ENCODE measurements at places on chromosomes 1 and 21.

- peak; percentile 80 for DNase-seq
Observed at GRCh38 chr1:44594871-44595735, 79.2 kb downstream of the TMEM53 start.

DNA sequence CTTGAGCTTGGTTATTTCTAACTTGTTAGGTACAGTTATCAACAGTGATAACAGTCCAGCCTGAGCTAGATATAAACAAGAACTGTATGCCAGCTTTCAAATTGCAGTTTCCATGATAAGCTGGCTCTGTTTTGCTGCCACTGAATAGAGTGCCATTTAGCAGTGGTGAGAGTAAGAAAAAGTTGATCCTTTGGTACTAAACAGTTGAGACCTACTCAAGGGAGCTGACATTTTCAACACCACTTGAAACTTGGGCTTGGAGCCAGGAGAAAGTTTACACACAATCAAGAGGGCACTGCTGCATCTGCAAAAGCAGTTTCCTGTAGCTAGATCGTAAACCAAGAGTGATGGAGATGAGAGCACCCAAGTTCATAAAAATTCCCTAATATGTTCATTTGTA lies 131.3 kb downstream of the RGS7 start:
- no peak for DNase-seq

- no peak for DNase-seq
Observed at GRCh38 chr1:97252076-97252475, 530.5 kb downstream of the PTBP2 start.

- DNase-seq, result no peak
Observed at GRCh38 chr21:35063428-35064172, 14.5 kb upstream of the RUNX1 start.

- no peak for DNase-seq
Observed at GRCh38 chr1:183238071-183238470, 52.0 kb downstream of the LAMC2 start.

- peak; percentile 51 for DNase-seq
Observed at GRCh38 chr1:25148673-25149300, 83.5 kb downstream of the SYF2 start.

GRCh38 chr1:58855274-58856165 lies 71.7 kb upstream of the JUN start:
- no peak for DNase-seq

DNA sequence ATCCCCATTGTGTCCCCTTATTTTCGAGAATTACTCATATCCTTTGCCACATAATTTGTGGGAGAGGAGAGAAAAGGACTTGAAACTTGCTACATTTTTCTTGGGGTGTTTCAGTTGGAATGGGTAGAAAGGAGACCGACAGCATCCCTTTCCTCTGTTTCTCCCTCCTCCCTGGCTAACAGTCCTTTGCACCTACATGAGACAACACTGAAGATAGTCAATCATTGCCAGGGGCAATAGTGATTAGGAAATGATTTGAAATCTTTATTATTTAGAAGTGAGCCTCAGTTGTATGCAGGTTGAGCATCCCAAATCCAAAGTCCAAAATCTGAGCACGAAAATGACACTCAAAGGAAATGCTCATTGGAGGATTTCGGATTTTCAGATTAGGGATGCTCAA lies 7.8 kb upstream of the TARS2 start:
- DNase-seq, result no peak

- no peak for DNase-seq
Observed at GRCh38 chr1:67570486-67571143, 114.4 kb upstream of the GADD45A start.

GRCh38 chr1:22245726-22246125 lies 102.8 kb upstream of the WNT4 start:
- DNase-seq, result no peak

GRCh38 chr1:167517535-167518330 lies 596 bp downstream of the CD247 start:
- no peak for DNase-seq

GRCh38 chr1:7650801-7651200 lies 120.3 kb upstream of the VAMP3 start:
- no peak for DNase-seq

DNA sequence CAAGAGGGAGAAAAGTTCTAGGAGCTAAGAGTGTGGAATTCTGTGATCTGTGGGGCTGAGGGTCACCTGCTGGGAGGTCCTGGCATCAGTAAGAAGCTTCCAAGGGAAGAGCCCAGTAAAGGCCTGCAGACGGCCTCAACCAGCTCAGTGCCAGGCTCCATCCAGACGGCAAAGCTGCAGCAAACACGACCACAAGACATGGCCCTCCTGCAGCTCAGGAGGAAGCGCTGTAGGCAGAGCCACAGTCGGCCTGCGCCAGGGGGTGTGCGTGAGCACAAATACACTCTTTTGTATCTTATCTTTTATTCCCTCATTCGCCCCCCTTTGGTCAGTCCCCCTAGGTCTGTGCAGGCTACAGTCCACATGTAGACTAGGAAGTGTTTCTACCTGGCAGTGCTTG lies 13.4 kb downstream of the C1orf174 start:
- no peak for DNase-seq

GRCh38 chr1:192993426-192994085 lies 65.6 kb downstream of the UCHL5 start:
- DNase-seq, result no peak

DNA sequence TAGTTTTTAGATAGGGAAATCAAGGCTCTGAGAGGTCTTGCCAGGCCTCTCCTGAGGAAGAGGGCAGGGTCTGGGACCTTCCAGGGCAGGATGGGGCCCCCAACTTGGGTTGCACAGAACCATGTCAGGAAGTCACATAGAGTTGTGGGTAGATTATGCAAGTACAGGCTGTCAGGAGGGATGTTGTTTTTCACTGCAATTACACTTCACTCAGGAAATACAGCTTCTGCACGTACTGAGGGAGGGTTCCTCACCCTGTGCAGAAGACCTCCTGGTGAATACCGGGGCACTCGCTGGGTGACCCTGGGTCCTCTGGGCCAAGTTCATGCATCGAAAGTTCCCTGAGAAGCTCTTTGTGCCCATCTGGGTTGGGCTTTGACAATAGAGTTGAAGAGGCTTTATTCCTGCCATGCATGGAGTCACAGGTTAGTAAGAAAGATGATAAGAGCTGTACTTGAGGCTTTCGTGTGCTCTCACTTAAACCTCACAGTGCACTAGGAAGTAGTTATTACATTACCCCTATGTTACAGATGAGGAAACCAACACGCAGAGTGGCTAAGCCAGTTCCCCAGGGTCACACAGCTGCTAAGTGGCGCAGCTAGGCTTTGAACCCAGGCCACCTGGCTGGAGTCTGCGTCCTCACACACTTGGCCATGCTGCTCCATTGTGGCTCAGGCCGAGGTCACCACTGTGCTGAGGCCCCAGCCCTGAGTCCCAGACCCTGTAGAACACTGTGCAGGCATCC lies 16.2 kb upstream of the TNFRSF1B start:
- DNase-seq, result peak; percentile 55

- no peak for DNase-seq
Observed at GRCh38 chr1:207620543-207620893, 24.4 kb upstream of the CR1L start.

- peak; percentile 51 for DNase-seq
Observed at GRCh38 chr1:175481126-175482070, 262.0 kb downstream of the TNR start.

- no peak for DNase-seq
Observed at GRCh38 chr1:87816646-87817045, 488.0 kb downstream of the LMO4 start.

DNA sequence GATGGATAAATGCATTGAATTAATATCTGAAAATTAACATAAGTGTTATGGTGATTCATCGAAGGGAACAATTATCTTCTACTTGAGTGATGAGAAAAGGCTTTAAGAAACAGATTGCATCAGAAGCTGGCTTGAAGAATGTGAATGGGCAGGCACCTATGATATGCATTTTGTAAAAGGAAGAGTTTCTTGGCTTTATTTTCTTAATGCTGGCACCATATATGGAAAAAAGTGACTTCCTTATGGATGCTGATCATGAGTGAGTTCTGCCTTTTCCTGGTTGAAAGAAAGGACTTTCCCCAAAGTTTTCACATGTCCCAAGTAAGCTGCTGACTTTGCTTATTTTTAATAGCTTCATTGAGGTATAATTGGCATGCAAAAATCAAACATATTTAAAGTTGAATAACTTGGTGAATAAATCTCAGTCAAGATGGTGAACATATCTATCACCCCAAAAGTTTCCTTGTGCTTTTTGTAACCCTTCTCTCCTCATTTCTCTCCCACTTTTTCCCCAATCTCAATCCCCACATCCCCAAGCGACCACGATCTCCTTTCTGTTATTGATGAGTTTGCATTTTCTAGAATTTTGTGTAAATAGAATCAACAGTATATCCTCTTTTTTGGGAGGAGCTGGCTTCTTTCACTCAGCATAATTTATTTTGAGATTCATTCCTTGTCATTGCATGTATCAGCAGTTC lies 74.2 kb downstream of the SPATA46 start:
- DNase-seq, result no peak

GRCh38 chr21:45547545-45547900 lies 5.3 kb upstream of the SLC19A1 start:
- no peak for DNase-seq

DNA sequence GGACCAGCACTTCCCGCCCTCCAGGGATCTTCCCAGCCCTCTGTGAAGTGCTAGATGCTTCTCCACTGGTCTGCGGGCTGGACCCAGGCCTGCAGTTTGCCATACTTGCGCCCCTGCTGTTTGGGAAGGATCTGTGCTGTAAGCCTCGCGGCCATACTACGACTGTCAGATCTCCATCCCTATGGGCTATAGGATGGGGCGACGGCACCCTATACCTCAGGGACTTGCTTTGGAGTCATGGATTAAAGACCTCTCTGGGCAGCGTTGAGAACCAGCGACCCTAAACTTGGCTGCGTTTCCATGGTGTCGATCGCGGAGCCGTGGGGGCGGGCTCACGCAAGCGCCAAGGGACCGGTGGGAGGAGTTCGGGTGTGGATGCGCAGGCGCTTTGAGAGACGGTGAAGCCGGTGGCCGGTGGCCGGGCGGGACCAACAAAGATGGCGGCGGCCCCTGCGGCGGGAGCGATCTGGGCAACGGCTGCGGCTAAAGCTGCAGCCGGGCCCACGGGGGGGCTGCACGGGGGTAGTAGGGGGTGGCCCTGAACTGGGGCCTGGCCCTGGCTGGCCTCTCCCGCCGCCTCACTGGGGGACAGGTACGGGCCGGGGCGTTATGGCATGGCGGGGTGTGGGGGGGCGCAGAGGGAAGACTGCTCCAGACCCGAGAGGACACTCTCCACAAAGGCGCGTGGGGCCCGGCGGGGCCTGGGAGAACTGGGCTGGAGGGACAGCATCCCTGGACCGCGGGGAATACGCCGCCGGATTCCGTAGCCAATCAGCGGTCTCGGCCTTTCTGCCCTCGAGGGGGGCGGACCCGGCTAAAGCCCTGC lies at the start of gene USP21:
Gene USP21, plus strand, starts transcription at position 414 of the 826 bp plus-strand sequence. CDS start 1,141 bp downstream, outside the sequence.
- DNase-seq, result peak; percentile 94

- DNase-seq, result no peak
Observed at GRCh38 chr1:95127380-95127779, 10.2 kb downstream of the TLCD4 start.

DNA sequence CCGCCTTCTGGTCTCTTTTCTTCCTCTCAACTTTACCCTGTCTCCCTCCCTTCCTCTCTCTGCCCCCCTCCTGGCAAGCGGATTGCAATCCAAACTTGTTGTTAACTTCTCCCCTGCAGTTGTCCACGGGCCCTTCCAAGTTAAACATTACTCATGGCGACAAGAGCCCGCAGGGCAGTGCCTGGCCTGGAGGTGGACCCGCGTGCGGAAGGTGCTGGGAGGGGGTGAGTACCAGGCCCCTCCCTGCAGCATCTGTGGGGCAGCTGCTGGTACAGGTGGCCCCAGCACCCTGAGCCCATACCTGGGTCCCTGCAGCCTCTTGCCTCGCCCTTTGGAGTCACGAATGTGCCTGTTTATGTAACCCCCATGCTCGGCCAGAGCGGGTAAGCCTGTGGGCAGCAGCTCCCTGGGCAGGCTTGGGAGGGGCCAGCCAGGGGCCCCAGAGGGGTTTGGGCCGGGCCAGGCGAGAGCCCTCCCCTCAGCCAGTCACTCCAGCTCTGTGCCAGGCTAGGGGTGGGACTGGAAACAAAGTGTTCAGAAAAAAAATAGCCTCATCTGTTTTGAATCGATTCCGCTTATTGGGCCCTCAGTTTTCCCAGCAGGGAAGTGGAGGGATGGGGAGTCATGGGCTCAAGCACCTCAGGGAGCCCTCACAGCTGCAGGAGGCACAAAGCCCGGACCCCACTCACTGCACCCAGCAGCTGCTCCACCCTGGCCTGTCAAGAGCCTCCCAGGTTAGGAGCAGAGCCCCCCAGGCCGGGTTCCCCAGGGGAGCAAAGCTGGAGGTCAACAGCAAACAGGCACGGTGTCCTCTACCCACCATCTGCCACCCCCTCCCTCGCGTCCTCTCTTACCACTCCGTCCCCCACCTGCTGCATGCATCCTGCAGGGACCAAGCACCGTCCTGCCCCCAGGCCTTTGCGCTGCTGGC lies 14.0 kb upstream of the FAAP20 start:
- DNase-seq, result no peak

GRCh38 chr1:111620441-111620971 lies 917 bp downstream of the RAP1A start:
- DNase-seq, result peak; percentile 44

GRCh38 chr1:180247061-180247460 lies 17.0 kb downstream of the LHX4 start:
- DNase-seq, result no peak

DNA sequence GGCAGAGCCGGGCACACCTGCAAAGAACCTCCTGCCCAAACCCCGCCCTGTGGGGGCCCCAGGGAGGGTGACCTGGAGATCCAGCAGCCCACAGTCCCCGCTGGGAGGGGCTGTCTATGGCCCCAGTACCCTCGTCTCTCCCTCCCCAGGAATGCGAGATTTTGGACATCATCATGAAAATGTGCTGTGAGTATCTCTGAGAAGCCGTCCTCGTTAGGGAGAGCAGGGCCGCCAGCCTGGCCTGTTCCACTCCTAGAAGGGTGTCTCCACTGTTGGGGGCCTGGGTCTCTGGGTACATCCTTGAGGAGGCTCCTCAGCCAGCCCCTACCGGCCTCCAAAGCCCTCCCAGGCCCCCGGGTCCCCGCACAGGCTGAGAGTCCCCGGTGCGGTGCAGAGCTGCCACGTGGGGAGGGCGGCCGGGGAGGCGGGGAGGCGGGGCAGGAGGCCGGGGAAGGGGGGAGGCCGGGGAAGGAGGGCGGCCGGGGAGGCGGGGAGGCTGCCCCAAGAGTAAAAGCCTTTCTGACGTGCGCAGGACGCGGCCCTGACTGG lies 18.7 kb downstream of the COL6A1 start:
- DNase-seq, result no peak

- DNase-seq, result no peak
Observed at GRCh38 chr1:160192234-160192633, 1.9 kb downstream of the CASQ1 start.

DNA sequence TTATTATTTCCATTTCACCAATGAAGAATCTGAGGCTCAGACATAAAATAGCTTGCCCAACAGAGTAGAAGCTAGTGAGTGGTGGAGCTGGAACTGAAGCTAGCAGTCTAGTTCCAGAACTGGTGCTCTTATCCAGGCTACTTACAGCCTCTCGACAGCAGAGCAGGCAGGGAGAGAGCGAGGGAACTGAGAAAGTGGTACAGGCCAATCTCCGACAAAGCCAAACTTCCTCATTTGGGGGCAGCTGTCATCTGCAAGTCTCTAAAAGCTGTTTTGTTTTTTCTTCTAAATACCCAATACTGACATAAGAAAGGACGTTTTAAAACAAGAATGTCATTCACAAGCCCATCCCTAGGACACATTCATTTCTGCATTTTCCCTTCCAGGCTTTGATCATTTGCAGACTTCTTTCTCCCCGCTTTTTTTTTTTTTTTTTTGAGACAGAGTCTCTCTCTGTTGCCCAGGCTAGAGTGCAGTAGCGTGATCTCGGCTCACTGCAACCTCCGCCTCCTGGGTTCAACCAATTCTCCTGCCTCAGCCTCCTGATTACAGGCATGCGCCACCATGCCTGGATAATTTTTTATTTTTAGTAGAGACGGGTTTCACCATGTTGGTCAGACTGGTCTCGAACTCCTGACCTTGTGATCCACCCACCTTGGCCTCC lies 20.0 kb downstream of the YIPF1 start:
- peak; percentile 55 for DNase-seq
